Activated CD4-positive, alpha-beta T cell treated with anti-CD3 and anti-CD28 coated beads, Interleukin-2, amount 10 ng/mL, durations not matched to agents 24 days and 14 days (primary cell): ENCODE measurements at places on chromosomes 3 and 15.

GRCh38 chr3:3133500-3133899 lies 6.8 kb downstream of the TRNT1 start:
- no peak for DNase-seq

GRCh38 chr3:140007081-140007480 lies 72.1 kb downstream of the CLSTN2 start:
- no peak for DNase-seq

DNA sequence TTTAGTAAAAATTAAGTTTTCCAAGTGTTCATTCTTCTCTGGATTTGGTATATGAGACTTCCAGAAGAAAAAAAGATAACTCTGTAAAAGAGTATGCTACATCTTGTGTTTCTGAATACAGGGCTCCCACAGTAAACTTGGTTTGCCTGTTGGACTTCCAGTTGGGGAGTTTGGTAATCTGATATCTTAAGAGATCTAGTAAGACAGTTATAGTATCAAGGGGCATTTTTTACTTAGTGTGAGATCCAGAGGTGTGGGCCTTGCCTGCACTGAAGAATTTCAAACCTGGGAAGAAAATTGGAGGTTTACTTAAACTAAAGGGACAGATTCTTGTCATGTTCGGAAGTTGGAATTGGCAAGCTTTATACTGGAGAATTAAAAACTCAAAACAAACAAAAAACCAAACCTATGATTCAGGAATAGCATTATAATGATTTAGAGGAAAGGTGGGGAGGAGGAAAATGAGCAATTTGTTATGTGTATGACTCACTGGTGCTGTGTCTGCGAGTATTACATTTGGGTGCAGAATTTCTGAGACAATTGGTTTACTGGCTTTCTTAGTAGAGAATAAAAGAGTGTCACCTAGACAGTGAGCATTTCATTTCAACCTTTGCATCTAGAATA lies 58.9 kb upstream of the ULK4 start:
- no peak for DNase-seq

DNA sequence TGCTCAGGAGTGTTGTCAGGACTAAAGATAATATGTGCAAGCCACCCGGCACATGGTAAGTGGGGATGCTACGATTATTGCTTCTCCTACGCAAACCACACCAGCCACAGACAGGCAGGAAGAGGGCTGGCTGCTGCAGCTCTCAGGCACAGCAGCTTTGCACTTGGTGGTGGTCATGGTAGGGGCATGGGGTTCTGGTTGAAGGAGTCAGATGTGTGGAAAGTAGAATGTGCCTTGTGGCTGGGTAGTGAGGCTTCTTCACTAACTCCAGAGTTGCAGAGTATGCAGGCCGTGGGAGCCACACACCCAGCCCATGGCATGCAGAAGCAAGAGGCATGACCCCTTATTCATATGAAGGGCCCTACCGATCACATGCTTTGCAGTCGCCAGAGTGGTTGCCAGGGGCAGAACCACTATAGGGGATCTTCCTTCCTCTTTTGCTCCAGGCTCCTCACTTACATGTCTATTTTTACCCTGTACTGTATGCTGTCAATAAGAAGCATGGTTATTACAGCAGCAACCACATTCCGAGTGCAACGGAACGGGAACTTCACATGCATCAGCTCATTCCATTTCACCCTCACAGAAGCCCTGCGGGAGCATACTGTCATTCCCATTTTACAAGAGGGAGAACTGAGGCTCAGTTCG lies 59.2 kb upstream of the HERC1 start:
- peak; percentile 95 for DNase-seq

GRCh38 chr3:21913791-21914190 lies 162.8 kb upstream of the ZNF385D start:
- DNase-seq = no peak

DNA sequence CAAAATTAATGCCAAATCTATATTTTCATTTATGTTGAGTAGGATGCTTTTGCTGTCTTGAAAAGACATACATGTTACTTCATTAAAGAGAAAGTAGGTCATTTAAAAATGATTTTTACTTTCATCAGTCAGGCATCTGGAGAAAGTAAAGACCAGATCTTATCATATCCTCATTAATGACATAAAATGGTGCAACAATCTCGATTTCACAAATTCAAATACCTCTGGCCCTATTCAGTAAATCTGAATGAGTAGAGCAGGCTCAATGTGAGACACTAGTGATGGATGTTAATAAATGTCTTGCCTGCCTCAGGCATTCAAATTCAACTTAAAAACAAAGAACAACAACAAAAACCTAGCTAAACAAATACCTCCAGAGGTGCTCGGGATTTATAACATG lies 714.1 kb downstream of the NAALADL2 start:
- DNase-seq = no peak
